ENCODE measurements at places on chromosomes 4 and X.

DNA sequence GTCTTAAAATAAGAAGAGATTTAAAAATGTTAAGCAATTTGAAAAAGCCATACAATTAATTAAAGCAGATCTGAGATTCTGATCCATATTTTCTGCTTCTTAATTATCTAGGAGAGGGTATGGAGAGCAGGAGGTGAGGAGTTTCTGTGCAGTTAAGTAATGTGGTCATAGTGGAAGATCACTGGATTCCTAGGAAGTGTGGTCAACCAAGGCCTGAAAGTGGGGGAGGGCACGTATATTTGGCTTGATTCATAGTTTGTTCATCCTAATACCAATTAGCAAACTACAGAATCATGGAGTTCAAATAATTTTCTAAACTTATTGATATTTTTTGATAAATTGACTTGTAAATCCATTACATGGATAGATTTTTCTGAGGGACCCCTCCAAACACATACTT is 768.3 kb downstream of the RAPGEF2 start:
- no peak for DNase-seq

DNA sequence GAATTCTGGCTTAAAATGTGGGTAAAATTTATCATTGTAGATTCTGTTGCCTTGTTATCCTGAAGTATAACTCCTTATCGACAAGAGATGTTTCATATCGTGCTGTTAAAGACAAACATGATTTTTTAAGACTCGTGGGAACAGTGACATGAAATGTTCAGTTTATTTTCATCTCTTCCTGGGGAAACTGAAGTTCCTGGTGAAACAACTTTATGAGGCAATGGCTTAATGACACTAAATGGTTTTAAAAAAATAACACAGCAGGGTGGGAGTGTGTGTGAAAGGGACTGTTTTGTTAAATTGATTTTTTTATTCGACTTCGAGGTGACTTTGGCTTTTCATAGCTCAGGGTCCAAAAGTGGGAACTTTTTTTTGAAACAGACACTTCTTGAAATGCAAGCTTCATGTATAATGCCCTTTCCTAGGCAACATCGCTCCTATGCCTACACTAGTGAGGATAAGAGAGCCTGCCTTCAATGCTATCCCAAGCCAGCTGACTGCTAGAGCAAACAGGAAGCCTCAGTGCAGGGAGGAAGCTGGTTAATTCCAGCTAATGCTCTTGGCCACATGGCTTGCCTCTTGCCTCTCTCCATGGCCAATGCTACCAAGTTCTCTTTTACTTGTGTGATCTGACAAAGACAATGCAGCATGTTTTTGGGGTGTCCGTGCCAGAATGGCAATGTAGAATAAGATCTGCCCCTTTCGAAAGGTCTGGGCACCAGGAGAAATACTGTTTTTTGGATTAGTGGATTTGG is 80.9 kb upstream of the PLAC1 start:
- no peak for DNase-seq

DNA sequence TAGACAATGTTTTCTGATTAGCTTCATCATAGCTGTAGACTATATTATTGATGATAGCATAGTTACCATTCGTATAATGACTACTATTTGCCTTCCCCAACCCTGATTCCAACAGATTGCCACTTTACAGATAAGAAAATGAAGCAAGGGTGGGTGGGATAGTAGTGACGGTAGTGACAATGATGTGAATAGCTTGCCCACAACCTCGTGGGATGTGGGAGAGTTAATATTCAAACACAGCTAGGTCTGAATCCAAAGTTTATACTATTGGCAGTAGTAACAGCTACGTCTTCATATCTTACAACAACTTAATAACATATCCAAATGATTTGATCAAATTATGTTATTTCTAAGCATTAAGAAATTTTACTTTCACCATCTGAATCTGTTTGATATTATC is 766.8 kb upstream of the FTHL17 start:
- no peak for DNase-seq

DNA sequence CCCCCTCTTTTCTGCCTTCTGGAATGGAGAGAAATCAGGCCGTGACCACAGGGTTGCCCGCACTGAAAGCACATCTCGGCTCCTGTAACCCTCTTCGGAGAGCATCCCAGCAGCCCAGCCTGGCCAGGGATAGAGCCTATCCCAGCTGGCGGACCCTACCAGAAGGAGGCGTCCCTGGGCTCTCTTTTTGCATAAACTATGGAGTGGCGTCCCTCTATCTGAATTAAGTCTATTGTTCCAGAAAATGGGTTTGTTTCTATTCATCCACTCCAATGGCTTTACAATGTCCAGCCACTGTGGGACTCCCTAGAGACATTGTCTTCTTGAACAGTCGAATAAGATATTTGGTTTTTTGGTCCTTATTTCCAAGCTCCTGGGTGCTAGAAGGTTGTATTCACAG is 689 bp upstream of the NHSL2 start:
- DNase-seq: no peak

- peak; percentile 25 for DNase-seq
These were observed 15.8 kb upstream of the LDB2 start for GRCh38 chr4:16914208-16914607.

- DNase-seq: no peak
These were observed 108.9 kb upstream of the NHS start for GRCh38 chrX:17266136-17266535.

DNA sequence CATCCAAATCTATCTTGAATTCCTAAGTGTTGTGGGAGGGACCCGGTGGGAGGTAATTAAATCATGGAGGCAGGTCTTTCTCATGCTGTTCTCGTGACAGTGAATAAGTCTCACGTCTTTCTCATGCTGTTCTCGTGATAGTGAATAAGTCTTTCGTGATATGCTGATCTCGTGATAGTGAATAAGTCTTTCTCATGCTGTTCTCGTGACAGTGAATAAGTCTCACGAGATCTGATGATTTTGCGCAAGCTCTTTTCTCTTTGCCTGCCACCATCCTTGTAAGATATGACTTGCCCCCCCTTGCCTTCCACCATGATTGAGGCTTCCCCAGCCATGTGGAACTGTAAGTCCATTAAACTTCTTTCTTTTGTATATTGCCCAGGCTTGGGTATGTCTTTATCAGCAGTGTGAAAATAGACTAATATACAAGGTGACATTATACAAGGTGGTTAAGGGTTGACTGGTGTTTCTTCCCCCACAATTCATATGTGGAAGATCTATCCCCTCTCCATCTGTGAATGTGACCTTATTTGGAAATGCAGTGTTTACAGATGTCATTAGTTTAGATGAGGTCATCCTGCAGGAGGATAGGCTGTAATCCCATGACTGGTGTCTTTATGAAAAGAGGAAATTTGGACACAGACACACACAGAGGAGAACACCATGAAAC is 27.6 kb downstream of the ARSD start:
- no peak for DNase-seq

- DNase-seq: no peak
These were observed 115.7 kb upstream of the MAGEB16 start for GRCh38 chrX:35682476-35682875.

DNA sequence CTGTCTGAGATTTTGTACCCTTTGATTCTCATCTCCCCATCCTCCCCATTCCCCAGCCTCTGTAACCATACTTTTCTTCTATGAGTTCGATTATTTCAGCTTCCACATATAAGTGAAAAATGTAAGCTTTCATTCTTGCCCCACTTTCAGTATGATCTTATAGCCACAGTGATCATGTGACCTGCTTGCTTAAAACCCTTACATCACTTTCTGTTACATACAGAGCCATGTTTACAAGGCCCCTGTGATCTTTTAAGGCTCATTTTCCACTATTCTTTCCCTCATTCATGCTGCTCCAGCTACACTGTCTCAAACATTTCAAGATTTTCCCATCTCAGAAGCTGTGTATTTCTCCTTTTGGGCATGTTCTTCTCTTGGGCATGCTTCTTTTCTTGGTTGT is 147.7 kb downstream of the DCK start:
- no peak for DNase-seq

DNA sequence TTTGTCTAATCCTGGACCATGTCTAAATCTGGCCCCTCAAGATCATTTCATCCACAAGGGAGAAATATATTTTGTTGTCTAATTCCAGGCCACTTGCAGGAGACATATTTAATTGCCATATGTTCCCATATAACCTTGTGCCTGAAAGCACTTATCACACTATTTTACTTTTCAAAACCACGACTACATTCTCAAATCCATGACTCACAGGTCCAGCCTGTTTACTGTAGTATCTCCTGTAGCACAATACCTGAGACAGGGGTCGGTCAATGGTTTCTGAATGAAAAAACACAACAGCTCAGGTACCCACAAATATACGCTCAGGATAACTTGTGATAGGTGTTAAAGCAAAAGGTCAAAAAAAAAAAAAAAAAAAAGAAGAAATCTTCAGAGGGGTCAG is 60.9 kb downstream of the SEC24D start:
- no peak for DNase-seq

DNA sequence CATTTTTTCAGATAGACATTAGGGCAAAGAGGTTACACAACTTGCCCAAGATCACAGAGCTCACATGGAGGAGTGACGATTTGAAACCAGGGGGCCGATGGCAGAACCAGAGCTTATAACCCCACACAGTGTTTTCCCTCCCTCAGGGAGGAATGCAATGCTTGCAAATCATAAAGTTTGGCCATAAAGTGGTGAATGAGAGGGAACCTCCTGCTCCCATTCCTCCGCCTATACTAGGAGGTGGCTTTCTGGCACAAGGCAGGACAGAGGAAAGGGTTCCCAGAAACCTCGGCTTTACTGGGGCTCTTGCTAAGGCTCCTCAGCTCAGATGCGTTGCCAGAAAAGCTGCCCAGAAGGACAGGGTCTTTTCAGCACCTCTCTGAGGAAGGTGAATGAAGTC is 19.3 kb downstream of the TMEM154 start:
- no peak for DNase-seq

DNA sequence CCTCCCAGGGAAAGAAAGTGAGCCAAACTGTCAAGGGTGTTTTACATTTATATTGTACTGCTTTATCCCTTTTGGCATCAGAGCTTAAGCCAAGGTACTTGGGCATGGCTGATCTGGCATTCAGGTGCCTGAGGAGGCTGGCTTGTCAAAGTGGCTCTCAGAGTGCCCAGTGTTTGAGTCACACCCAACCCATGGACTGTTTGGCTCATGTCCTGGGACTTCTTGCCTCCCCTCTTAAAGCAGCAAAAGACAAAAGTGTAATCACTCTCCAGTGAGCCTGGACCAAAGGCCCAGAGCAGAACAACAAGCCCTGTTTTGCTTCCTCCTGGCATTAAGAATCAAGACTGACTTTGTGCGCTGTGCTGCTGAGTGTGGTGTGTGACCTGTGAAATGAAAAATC is 311.7 kb upstream of the TAPT1 start:
- no peak for DNase-seq

GRCh38 chr4:5433196-5433595 is 275.2 kb downstream of the EVC2 start:
- no peak for DNase-seq

DNA sequence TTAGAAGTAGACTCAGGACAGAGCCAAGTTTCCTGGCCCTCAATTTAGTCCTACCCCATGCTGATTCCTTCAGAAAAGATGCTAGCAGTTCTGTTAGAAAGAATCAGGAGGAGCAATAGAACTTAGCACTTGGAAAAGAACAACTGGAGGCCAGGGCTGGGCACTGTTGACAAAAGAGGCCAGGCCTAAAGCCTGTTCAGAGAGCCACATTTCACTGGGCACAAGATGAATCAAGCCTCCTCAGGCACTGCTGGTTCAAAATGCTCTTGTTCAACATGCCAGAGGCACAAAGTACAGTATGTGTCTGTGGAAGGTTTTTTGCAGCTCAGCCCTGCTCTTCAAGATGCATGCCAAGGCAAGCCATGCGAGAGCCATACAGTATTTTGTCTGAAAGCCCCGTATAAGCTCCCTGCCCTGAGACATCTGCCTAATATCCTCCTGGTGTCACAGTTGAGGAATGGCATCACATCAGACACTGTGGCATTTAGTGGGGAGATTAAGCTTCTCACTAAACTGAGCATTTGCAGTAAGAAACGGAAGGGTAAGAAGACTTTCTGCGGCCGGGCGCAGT is 53.7 kb downstream of the RASL11B start:
- peak; percentile 40 for DNase-seq

GRCh38 chr4:78439328-78439727 is 112.2 kb upstream of the ANXA3 start:
- DNase-seq: no peak

GRCh38 chrX:56564164-56564885 is 898 bp downstream of the UBQLN2 start:
- peak; percentile 47 for DNase-seq

- DNase-seq: no peak
These were observed 28.3 kb upstream of the PGRMC2 start for GRCh38 chr4:128315756-128316520.

DNA sequence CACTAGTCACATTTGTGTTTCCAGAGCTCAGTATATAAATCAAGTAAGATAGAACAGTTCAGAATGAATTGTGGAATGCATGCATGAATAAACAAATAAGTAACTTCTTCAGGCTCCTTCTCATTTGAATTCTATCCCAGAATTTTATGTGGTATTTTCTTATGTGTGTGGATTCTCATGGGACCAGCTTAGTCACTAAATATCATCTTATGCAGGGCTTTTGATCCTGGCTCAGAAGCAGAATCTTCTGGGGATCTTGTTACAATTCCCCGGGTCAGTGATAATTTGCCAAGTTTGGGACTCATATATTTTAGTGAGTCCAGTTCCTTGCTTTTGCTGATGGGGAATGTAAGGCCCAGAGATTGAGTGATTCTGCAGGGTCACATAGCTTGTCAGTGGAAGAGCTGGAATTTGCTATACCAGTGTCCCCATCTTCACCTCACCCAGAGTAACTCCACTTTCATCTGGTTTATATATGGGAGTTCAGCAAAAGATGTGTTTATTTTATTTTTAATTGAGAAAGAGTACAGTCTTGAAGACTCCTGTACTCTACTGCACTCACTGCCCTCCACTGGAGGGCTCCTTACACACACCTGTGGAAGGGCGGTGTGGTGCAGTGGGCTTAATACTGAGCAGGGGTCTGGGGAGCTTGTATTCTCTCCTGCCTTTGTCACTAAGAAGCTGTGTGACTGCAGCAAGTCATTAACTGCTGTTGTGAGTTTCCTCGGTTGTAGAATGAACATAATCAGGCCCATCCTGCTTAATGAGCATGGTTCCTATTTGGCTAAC is 198.2 kb upstream of the CXorf66 start:
- DNase-seq: no peak

GRCh38 chr4:5757536-5757935 is 46.5 kb downstream of the EVC start:
- no peak for DNase-seq

GRCh38 chr4:47359891-47360290 is 103.6 kb downstream of the COMMD8 start:
- DNase-seq: no peak

GRCh38 chr4:172547724-172548123 is 620.9 kb upstream of the GALNT7 start:
- DNase-seq: peak; percentile 1

DNA sequence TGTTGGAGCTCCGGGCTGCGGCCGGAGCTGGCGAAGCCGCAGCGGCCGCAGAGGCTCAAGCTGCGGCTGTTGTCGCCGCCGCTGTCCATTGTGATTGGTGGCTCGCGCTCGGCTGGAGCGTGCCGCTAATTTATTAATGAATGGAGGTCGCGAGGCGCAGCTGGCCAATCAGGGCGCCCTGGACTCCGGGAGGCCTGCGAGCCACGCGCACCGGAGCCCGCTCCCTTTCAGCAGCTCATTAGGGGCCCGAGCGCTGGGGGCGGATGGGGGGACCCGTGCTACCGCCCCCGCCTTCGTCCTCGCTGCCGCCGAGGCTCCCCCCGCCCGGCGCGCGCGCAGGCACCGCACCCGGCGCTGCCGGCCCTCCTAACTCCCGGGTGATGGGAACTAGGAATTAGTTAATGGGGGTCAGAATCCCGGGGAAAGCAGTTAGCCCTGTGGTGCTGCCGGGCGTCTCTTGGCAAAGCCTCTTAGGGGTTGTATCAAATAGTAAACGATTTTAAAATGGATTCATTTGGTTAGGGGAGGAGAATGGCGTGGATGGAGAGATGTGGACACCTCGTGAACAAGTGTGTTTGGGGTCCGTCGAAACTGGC is 589 bp upstream of the NEUROG2 start:
- DNase-seq: peak; percentile 34

All from tongue (tissue), 3 donors.